ENCODE measurements at places on chromosomes 11 and 22. TPM values are rescaled to one million over a fixed set of nuclear protein-coding genes. Genes with fewer than 3 reads are reported as not detected.

GRCh38 chr11:103420593-103420992 is 311.4 kb downstream of the DYNC2H1 start:
- DNase-seq: no peak

The MOV10L1 gene
- total RNA-seq: 0.47 TPM

The CWF19L2 gene
- total RNA-seq: 10.7 TPM

GRCh38 chr11:130726234-130727037 is 189.8 kb downstream of the SNX19 start:
- no peak for DNase-seq

The CTSD gene
- total RNA-seq: 374 TPM

The UCP3 gene
- 1.3 TPM for total RNA-seq

The FAT3 gene
- 1.2 TPM for total RNA-seq

The OR6M1 gene
- not detected for total RNA-seq

DNA sequence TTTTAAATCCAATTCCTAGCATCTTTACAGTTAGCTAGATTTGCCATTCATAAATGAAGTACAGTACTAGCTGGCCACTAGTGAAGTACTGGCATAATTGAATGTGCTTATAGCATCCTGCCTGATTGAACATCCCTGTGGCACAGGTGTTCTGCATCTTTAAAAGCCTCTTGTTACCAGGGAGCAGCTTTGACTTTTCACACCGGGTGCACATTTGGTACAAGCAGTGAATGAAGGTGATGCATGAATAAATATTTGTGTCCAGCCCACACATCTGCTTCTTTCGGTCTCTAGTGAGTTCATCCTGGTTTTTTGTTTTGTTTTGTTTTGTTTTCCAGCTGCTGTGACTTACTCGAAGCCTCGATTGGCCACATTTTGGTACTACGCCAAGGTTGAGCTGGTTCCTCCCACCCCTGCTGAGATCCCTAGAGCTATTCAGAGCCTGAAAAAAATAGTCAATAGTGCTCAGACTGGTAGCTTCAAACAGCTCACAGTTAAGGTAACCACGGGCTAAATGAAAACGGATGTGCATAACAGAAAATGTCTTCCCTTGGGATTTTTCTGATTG is 5.3 kb downstream of the ATP5MG start:
- no peak for DNase-seq

The SMIM35 gene
- total RNA-seq: not detected

The C1QTNF4 gene
- 0.42 TPM for total RNA-seq

The VSIG10L2 gene
- not detected for total RNA-seq

- no peak for DNase-seq
These were observed 73.5 kb downstream of the TRAF6 start for GRCh38 chr11:36436589-36436988.

DNA sequence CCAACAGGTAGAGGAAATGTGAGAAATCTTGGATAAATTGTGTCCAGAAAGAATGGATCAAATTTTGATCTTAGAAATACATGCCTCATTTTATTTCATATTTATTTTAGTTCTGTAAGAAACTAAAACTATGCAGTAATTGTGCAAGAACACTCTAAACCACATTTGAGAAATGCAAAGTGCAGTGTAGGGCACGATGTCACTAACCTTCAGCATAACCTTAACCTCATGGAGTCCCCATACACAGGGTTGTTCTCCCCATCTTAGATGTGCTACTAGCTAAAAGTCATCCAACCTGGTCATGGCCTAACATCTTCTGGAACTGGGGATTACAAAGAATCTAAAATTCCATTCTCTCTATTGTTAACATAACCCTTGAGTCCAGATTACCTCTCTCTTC is 48.4 kb upstream of the ARHGAP42 start:
- DNase-seq: no peak

The PARVB gene
- total RNA-seq: 55.5 TPM

The ATP5MG gene
- 25.5 TPM for total RNA-seq

The PHLDA2 gene
- total RNA-seq: 0.23 TPM

- no peak for DNase-seq
These were observed 17.9 kb downstream of the MYEOV start for GRCh38 chr11:69311767-69312385.

DNA sequence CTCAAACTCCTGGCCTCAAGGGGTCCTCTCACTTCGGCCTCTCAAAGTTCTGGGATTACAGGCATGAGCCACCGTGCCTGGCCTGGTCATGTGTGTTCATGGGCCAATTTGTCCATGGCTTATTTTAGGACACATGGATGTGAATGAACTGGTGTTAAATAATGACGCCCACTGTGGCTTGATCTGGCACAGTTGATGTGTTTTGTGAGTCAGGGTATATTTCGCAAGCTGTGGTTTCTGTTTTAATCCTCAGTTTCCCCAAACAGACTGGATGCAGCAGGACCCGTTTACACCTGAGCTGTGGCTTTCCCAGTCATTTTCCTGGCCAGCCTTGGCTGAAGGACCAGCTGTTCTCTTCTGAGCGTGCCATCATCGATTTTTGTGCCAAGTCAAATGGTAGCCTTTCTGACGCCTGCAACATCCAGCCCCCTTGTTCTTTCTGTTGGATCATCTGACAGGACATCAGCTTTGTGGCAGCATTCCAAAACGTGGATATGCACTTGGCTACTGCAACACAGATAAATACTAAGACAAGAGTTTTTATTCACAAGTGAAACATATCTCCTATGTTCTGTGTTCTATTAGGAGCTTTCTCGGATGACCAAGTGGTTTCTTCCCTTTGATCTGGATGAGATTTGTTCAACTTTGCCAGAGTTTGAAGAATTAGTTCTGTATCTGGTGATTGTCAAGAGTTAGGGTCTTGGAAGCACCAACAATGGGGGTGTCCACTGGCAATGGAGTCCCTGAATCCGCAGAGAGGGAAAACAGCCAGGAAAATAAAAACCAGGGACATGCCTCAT is 40.0 kb upstream of the SEPTIN5 start:
- DNase-seq: no peak

The F2 gene
- 1,505 TPM for total RNA-seq

The FGF4 gene
- not detected for total RNA-seq

The BDNF gene
- 0.08 TPM for total RNA-seq

GRCh38 chr11:31366795-31367194 is 2.7 kb downstream of the DCDC1 start:
- DNase-seq: no peak

- no peak for DNase-seq
These were observed 6.8 kb upstream of the CREB3L1 start for GRCh38 chr11:46270684-46271083.

- DNase-seq: no peak
These were observed 51.1 kb upstream of the MUC15 start for GRCh38 chr11:26623076-26623659.

The ANO5 gene
- 4.5 TPM for total RNA-seq

DNA sequence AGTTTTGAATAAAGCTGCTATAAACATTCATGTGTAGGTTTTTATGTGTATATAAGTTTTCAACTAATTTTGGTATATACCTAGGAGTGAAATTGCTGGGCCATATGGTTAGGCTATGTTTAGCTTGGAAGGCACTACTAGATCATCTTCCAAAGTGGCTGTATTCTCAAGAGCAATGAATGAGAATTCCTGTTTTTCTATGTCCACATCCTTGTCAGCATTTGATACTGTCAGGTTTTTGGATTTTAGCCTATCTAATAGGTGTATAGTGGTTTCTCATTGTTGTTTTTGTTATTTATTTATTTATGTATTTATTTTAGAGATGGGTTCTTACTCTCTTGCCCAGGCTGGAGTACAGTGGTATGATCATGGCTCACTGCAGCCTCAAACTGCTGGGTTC is 26.3 kb upstream of the CLTCL1 start:
- no peak for DNase-seq
